ENCODE measurements at places on chromosomes 4 and X.

DNA sequence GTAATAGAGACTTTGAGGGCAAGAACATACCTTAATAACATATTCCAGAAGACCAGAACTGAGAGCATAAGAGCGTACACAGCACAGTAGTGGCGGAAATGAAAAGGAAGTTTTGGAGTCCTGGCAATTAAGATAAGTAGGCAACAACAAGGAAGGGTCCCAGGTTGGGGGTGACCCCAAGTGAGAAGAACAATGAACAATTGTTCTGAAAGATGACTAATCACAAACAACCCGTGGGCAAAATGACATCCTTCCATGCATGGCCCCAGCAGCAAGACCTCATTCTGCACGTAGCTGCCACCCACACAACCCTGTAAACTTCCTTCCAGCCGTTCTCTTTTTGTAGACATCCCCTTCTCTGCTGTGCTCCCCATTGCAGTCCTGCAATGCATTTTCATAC, 384.4 kb upstream of the PABPC4L start:
- no peak for DNase-seq

GRCh38 chr4:3037957-3038461, 36.3 kb downstream of the HTT-AS start:
- DNase-seq: no peak

GRCh38 chrX:96687776-96688175, 3.1 kb downstream of the DIAPH2 start:
- no peak for DNase-seq

DNA sequence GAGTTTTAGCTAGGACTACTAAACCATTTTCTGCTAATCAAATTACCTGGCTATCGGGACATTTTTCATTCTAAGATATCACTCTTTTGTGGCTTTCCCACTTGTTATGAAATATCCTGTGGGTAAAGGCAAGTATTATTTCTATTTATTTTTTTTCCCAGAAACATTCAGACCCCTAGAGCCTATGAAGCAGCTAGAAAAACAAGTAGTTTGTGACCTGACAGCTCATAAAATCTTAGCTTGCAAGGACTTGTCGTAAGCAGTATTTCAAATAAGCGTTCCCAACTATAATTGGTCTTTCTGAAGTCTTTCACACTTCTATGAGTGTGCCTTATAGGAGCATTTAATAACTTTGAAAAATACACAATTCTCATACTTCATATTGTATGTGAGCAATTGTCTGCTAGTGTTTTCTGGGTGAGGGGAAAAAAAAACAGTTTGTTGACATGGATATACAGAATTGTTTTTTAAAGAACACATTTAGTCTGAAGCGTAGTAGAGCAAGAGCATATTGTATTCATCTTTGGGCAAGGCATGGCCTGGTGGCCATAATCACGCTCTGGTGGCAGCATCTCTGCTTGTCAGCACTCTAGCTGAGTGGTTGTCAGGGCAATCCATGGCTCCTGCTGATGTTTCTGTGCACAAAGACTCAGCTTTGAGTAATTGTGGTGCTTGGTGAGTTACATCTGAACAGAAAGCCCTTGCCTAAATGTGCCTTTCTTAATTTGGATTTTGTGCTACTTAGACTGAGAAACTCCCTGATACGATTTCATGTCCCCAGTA, 2.6 kb downstream of the MCUB start:
- DNase-seq: no peak

DNA sequence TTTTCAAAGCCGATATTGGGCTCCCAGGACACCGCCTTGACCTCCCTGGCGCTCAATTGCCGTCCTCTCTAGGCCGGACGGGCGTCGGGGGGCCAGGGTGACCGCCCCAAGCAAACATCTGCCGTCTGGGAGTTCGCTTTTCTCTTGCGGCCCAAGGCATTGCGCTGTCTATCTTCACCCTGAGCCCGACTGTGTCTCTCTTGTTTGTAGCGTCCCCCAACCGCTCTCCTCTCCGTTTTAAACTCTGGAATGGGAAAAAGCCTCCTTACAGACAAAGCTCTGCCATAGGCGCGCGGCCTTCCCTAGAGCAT, 551 bp upstream of the ARX start:
- DNase-seq: no peak

- DNase-seq: no peak
Measured at GRCh38 chrX:134669378-134670098, 11.3 kb upstream of the PLAC1 start.

DNA sequence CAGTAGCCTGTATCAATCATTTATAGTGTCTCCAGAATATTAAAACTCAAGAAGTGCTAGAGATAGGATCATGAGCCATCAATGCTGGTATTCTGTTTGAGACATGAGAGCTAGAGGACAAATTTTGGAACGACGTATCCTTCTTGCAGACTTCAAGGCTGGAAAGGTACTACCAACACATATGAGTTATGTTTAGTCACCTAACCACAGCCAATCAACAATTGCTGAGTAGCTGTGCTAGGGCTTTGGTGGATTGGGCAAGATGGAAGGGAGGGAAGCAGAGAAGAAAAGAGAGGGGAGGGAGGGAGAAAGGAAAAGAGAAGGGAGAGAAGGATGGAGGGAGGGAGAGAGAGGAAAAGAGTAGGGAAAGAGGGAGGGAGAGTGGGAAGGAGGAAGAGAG, 21.6 kb upstream of the RAI2 start:
- DNase-seq: no peak

DNA sequence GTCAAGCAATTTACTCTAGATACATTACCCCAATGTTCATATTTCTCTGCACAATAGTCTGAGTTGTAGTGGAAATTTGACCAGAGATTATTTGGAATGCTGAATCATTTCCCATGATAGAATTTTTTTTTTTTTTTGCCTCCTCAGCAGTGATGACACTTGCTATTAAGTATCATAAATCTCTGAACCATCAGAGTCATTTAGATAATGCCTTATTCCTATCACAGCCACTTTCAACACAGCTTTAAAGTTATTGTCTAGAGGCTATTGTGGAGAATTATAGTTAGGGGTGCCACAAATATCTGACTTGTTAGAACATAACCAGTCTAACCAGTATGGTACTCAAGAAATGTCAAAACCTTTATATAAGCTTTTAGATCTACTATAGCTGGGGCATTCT, 79.8 kb downstream of the LCORL start:
- DNase-seq: no peak

DNA sequence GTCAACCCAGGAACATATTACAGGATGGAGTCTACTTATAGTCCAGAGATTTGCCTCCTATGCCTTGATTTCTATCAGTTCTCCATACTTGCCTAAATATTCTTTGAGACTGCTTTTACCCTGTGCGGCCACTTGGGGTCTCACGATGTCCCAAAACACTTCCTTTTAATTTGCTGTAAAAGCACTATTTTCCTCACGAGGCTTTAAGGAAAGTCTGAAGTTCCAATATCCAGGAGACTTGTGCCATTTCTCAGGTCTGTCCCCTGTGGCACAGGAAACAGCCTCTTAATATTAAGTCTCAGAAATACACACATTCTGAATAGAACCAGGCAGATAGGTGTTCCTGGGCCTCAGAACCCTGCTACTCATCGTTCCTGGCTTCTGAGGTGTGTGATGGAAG, 142.9 kb downstream of the TMEM164 start:
- no peak for DNase-seq

DNA sequence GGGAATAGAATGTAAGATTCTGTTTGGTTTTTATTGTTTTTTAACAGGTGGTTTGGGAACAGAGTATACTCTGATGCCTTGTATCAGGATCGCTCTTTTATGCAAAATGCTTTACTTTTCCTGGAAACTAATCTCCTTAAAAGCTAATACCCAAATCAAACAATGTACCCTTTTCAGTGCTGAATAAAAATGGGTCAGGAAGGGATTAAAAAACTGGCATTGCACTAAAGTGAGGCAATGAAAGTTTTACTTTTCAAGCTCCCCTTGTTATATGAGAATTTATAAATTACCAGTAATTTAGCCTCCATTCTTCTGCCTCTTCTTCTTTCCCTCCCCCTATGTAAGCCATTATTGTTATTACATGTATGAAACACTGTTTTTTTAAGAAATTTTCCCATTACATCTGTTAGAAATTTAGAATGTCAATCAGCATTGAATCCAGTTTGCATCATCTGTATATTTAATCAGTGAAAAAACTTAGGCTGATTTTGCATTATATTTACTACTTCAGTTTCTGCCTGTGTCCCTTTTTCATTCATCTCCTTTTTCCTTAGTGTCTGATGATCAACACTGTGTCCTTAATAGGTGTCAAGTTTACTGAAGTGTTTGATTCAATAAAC, 89.7 kb upstream of the NPNT start:
- DNase-seq: no peak

- DNase-seq: no peak
Measured at GRCh38 chrX:30874851-30875250, 14.2 kb downstream of the TAB3 start.

GRCh38 chr4:141248029-141248428, 27.3 kb downstream of the ZNF330 start:
- no peak for DNase-seq

DNA sequence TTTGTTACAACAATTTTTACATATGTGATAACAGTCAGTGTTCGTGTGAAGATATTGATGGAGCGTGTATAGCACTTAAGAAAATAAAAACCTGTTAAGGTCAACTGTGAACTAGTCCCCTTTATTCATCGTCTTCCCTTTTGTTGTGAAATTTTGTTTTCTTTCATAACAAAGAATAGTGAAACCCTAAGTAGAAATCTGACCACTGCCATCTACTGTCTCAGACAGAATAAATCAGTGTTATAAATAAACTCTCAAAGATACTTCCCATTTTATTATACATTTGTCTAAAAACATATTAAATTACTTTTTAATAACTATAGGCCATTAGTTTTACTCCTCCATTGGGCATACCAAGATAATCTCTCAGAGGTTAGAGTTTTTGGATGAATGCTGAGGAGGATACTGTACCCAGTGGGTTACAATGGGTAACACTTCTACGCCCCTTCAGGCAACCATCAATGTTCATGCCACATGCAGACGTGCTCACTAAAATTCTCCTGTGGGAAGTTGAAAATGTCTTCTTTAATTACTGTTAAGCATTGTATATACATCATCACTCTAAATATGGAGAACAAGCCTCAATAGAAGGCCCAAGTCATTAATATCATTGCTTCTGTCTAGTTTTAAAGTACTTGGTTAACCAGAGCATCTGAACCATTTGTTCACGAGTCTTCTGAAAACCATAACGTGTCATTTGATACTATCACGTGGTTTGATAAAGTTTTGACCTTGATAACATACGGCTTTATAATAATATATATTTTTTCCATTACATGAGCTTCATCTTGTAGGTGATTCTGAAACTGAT, 171.2 kb downstream of the TMA16 start:
- no peak for DNase-seq

DNA sequence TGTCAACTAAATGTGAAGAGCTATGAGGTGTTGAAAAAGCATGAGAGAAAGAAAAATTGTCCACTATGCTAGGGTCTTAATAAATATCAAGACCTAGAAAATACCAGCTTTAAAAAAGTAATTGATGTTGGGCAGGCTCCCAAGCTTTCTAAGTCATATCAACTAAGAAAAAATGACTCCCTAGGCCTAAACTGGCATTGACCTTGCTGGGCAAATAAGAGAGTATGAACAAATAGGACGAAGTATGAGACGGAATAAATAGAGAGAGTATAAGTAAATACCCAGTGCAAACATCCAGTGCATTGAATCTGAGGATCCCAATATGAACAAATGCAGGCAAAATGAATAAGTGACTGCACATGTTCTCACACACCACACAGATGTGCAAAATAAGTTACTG, 3.2 kb downstream of the KDR start:
- DNase-seq: no peak

DNA sequence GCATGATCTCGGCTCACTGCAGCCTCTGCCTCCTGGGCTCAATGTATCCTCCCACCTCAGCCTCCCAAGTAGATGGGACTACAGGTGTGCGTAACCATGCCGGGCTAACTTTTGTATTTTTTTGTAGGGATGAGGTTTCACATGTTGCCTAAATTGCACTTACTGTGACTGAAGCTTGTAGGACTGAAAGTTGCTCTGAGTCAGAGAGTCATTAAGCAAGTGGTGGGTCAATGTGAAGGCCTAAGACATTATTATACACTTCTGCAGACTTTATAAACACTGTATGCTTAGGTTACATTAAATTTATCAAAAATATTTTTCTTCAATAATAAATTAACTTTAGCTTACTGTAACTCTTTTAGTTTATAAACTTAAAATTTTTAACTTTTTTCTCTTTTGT, 170.2 kb downstream of the FAT4 start:
- no peak for DNase-seq

DNA sequence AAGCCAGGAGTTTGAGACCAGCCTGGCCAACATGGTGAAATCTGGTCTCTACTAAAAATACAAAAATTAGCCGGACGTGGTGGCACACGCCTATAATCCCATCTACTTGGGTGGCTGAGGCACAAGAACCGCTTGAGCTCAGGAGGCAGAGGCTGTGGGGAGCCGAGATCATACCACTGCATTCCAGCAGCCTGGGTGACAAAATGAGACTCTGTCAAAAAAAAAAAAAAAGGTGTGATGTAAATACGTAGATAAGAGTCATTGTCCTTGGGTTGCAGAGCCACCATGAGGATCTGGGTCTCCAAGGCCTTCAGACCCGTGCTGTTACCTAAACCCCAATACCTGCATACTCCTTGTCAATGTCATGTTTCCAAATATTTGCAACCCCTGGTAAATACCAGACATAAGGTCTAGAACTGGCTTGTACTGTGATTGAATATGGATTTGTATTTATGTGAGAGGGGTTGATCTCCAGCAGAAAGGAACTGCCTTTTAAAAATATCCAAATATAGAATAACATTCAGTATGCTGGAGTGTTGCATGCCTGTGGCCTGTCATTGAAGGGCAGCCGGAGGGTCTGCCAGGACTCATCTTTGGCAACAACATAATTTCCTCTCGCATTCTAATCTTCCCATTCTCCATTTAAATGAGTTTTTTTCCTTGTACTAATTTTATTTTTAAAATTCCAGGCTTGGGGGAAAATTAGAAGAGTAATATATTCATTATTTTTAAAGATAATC, 40.4 kb downstream of the ATXN3L start:
- DNase-seq: no peak

DNA sequence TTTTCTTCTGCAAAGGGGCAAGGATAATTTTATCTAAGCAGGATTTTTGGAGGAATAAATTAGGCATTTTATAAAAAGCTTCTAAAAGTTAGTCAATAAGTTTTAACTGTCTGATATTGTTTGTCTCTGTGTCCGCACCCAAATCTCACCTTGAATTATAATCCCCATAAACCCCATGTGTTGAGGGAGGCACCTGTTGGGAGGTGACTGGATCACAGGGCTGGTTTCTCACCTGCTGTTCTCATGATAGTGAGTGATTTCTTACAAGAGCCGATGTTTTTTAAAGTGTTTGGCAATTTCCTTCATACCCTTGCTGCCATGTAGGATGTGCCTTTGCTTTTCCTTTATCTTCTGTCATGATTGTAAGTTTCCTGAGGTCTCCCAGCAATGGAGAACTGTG, 481.4 kb downstream of the GBA3 start:
- no peak for DNase-seq

Data from activated T-cell treated with anti-CD3 and anti-CD28 coated beads, Interleukin-2, amount 50 U/mL, for 1 hour (primary cell).